Muscle of leg (tissue), 16 donors: ENCODE measurements at places on chromosomes 2 and 18.

GRCh38 chr18:24656050-24656449, 195.6 kb downstream of the HRH4 start:
- peak; percentile 76 for DNase-seq

DNA sequence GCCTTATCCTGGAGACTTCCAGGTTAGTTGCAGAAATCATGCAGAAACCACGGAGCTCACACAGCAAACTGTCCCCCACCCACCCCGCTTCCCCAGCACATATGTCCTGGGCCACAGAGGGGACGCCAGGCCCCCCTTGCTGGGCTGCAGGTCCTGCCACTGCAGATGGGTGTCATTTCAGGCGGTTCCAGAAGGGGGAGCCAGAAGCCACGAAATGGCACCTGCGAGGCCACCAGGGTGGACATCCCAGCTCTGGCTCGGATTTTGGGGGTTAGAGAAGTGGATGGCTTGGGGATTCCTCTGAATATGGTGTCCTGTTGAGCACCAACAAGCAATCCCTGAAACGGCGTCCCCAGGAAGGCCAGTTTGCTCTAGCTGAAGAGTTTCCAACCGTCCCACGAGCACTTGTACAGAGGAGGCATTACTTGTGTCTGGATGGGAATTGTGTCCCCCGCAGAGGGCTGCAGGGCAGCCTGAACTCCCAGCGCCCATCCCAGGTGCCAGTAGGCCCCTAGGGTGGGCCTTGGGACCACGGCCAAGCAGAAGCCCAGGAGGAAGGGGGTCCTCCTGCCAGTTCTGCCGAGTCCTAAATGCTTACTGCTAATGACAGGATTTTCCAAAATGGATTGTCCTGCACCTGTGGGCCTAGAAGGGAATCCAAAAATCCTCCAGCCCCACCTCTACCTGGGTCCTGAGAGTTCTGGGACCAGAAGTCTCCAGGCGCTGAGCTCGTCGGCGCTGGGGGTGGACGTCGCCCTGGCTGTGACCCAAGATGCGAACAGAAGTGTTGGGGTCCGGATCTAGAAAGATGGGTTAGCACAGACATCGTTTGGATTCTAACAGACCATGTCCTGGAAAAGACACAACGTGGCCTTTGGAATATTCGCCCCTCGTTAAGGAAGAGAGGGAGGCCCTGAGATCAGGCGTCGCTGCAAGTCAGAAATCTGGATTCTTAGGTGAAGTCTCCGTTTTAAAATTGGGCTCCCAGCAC, 14.6 kb upstream of the NFATC1 start:
- DNase-seq: peak; percentile 72

DNA sequence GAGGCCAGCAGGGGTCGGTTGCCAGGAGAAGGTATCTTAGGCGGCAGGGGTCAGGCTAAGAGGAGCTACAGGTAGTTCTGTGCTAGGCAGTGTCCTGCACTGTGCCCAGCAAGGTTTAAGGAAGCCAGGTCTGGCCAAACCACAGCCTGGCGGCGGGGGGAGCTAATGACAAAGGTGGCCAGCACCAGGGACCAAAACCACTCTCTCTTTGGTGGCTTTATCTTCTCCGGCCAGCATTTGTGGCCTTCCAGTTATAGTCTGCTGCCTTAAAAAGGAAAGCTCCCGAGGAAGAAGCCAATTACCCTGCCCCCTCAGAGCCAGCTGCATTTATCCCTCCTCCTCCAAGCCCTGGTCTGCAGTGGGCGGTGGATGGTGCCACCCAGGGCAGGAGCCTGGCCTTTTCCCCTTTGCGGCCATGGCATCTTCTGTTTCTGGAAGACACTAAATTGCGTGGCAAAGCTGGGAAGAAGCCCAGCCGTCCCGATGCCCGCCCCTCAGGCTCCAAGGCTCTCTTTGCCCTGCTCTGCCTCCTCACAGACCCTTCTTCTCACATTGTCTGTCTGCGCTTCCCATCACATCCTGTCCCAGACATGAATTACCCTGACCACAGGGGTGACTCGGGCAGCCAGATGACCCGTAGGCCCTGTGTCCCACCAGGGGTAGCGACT, 94.6 kb downstream of the EN1 start:
- DNase-seq: no peak

GRCh38 chr18:39586741-39587140, 2021.1 kb upstream of the CELF4 start:
- DNase-seq: peak; percentile 64

DNA sequence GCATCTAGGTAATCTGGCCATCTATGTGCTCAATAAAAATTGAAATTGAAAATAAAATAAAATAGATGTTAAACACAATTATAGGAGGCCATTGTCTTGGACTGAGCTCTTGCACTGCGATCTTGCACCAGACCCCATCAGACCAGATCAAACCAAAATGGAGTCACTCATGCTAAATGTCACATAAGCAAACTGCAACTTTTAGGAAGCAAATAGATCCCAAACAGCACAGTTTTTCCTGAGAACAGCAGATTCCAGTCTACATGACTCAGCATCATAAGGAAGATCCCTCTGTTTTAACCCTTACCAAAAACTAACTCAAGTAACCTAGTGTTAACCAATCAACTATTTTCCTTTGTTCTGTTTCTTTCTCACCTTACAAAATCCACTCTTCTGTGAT, 57.7 kb upstream of the LRP1B start:
- no peak for DNase-seq

GRCh38 chr2:241575624-241576292, 17.2 kb downstream of the BOK start:
- no peak for DNase-seq

DNA sequence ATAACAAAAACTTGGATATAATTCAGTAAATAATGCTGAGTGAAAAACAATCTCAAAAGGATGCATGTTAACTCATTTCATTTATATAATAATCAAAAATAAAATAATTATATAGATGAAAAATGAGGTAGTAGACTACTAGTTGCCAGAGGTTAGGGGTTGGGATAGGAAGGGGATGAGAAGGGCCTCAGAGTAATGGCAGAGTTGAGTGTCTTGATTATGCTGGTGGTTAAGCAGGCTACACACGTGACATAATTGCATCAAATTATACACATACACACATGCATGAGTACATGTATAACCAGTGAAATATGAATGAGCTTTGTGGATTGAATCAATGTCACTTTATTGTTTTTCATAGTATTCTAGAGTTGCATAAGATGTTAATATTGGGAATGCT, 201.0 kb downstream of the RIT2 start:
- no peak for DNase-seq

DNA sequence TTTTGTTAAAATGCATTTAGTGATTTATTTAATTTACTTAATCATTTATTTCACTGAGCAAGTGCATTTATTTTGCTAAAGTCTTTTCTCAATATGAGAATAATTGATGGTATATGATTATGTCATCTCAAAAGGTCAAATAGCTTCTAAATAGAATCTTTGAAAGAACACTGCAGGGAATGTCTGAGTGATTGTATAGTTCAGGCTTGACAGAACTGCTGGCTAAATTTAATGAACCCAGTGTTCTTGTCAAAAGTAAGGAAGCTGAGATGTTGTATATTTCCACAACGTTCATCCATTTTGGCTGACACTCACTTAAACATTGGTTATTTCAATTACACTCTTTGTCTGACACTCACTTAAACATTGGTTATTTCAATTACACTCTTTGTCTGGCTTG, 39.3 kb upstream of the CDH7 start:
- DNase-seq: no peak

- DNase-seq: no peak
These were observed 49.8 kb upstream of the ZBTB7C start for GRCh38 chr18:48459016-48459415.

DNA sequence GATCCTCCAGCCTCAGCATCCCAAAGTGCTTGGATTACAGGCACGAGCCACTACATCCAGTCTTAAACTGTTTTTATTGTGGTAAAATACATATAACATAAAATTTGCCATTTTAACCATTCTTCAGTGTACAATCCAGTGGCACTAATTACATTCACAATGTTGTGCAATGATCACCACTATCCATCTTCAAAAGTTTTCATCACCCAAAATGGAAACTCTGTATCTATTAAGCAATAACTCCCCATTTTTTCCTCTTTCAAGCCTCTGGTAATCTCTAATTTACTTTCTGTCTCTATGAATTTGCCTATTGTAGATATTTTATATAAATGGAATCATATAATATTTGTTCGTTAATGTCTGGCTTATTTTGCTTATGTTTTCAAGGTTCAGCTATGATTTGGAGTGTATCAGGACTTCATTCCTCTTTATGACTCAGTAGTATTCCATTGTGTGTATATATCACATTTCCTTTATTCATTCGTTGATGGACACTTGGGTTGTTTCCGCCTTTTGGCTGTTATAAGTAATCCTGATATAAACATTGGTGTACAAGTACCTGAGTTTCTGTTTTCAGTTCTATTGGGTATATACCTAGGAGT, 71.8 kb downstream of the GFPT1 start:
- DNase-seq: no peak
